Gastrocnemius medialis (tissue), 4 donors: ENCODE measurements at places on chromosomes 12 and 14. TPM values are rescaled to one million over a fixed set of nuclear protein-coding genes. Genes with fewer than 3 reads are reported as not detected.

The RNASE12 gene
- not detected for total RNA-seq

The LRFN5 gene
- not detected for total RNA-seq

The RASSF8 gene
- total RNA-seq = 29.7 TPM

The C12orf60 gene
- not detected for total RNA-seq

The RTL1 gene
- total RNA-seq = not detected

The C14orf119 gene
- 17.5 TPM for total RNA-seq

The MMP19 gene
- total RNA-seq = 0.66 TPM

The SYNE3 gene
- 5.3 TPM for total RNA-seq

The LTB4R2 gene
- total RNA-seq = 3.3 TPM

The KRT6B gene
- total RNA-seq = not detected

The TAMALIN gene
- total RNA-seq = 14.9 TPM

The SLC7A8 gene
- 34.5 TPM for total RNA-seq

The RHNO1 gene
- 7.7 TPM for total RNA-seq

The MMP17 gene
- 0.75 TPM for total RNA-seq

The PTHLH gene
- not detected for total RNA-seq

The ETNK1 gene
- 7.5 TPM for total RNA-seq

- no peak for DNase-seq
Measured at GRCh38 chr14:101075801-101076413, 172.4 kb upstream of the RTL1 start.

- no peak for DNase-seq
Measured at GRCh38 chr12:14938301-14938700, at the start of gene ERP27. Gene ERP27, minus strand, starts transcription at chr12:14938537. Its CDS starts 29 bp downstream, at chr12:14938508.

GRCh38 chr14:57863471-57863870, 2.4 kb downstream of the SLC35F4 start:
- no peak for DNase-seq

GRCh38 chr12:7709969-7710675, 1.1 kb upstream of the DPPA3 start:
- DNase-seq = no peak

DNA sequence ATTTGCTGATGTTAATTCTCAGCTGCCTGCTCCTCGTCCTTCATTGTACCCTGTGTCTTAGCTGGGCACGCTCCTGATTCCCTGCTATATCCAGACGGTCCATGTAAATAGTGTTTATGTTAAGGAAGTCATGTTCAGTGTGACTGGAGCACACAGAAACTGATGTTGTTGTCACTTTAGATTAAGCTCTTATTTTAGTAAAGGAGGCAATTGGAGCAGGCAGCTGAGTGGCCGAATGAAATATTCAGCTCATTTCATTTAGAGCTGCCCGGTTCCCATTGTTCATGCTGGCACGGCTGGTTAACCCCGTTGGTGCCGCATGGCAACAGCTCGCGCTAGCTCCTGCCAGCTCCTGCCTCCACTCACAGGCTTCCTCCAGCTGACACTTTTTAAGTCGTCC, 446.8 kb upstream of the SOX5 start:
- DNase-seq = no peak

DNA sequence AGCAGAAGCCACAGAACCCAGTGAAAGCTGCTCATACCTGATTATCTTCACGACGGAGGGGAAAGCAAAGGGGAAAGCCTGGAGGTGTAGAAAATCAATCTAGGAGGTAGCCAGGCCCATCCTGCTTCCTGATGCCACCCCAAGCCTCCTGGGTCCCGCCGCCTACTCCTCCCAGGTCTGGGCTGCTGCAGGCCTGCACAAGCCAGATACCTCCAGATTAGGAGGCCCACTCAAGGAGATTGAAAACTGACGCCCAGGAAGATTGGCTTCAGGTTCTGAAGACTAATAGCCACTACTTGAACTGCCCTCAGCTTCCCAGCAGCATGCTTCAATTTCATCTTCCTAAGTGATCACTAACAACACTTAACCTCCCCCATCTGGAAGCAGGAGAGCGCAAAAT, 87.1 kb downstream of the GCH1 start:
- DNase-seq = no peak

- no peak for DNase-seq
Measured at GRCh38 chr12:113795445-113795844, 170.7 kb downstream of the RBM19 start.

DNA sequence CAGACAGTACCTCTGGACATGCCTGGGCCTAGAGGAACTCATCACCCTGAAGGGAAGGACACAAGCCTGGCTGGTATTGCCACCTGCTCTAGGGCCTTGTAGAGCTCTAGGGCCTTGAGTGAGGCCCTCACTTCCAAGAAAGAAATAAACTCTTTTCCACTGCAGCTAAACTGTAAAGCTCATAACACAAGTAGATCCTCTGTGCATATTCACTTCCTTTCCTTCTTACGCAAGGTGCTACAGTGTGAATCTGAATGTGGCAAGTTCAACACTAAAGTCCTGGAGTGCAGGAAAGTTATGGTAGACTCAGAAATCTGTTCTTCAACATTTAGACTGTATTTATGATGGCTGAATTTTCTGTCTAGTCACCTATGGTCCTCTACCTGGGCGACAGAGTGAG, 14.5 kb downstream of the RNASE3 start:
- no peak for DNase-seq

DNA sequence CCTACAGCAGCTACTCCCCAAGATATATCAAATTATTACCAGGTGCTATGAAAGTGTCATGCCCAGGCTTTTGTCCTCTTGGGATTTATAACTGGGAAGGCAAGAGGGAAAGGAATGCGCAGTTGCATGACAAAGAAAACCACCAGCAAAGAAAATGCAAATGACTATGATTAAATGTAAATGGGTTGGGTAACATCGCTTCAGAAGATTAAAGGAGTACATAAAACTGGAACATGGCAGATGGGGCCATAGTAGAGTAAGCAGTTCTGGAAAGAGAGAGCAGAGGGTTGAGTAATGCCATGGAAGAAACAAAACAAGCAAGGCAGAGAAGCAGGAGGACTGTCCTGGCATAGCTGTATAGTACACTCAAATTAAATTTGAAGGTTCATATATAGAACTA, 493.1 kb downstream of the NOVA1 start:
- DNase-seq = no peak

- DNase-seq = no peak
Measured at GRCh38 chr12:690466-690865, 27.2 kb upstream of the NINJ2 start.

DNA sequence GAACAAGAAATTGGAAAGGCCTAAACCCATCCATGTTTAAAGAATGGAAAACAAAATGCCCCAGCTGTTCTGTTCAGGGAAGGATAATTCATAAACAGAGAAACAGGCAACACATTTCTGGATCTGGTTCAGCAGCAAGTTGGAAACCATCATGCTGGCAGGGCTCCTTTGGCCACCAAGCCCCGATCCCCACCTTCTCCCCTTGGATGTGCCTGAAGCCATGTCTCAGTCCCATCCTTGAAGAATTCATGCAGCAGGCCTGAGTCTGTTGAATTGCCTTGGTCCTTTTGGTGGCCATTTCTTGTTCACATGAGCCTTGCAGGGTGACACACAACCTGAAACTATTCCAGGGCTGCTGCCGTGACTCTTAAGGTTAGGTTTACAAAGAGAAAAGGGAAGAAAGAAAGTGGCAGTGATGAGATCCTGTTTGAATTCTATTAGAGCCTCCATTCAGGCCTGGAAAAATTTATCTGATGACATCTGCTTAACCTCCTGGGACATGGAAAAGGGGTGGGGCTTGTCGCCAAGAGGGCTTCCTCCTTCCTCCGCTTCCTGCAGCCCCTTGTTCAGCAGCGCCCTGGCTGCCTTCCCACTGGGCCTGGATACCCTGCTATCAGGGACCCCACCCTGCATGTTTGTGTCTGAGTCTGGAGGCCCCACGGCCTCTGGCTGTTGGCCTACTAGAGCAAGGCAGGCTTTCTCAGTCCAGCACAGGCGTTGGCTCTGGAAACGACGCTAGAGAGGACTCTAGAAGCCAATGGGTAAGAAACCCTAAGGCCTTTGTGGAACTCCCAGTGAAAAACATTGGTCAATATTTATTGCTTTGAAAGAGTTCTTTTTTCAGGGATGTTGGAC, 341.9 kb downstream of the C12orf75 start:
- peak; percentile 12 for DNase-seq

- DNase-seq = no peak
Measured at GRCh38 chr14:75260025-75260763, 18.4 kb upstream of the FOS start.

DNA sequence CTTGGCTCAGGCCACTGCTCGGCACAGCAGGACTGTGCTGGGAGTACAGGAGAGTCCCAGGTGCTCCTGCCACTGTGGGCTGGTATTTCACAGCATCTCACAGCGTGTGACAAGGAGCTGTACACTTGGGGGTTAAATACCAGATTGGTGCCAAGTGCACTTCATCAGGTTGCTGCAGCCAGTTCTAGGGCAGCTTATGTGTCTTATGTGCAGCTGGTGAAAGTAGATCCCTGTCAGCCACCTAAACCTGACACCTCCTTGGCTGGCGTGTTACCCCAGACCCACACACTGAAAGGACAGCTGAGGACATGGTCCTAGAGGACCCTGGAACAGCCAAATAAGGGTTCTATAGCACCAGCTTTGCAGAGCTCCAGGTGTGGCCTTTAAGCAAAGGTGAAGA, 18.9 kb downstream of the PLEKHH1 start:
- peak; percentile 75 for DNase-seq

GRCh38 chr14:61266436-61266835, 14.7 kb downstream of the TMEM30B start:
- DNase-seq = no peak

GRCh38 chr12:56877195-56878009, 56.8 kb downstream of the SDR9C7 start:
- no peak for DNase-seq

GRCh38 chr12:94898388-94898787, 105.1 kb downstream of the NDUFA12 start:
- DNase-seq = no peak

DNA sequence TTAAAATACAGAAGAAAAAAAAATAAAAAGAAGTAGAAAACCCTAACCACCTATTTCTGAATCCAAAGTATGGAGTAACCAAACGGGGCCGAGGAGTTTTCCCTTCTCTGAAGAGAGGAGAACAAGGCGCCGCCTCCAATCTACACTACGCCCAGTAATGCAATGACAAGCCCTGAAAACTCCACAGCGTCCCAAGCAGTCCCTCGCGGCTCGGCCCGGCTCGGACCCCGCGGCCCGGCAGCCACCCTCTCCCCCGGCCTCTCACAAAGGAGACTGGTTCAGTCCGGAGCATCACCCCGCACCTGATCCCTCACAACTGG, 371 bp downstream of the CHD8 start:
- no peak for DNase-seq
